ENCODE measurements at places on chromosomes 1 and 21. TPM values are rescaled to one million over a fixed set of nuclear protein-coding genes. Genes with fewer than 3 reads are reported as not detected.

Gene CD55
- total RNA-seq, result 75.4 TPM

GRCh38 chr1:55980582-55980981 lies 598.8 kb downstream of the PLPP3 start:
- DNase-seq, result no peak

Gene BEST4
- total RNA-seq, result 120 TPM

GRCh38 chr1:75745276-75745675 lies 20.8 kb downstream of the ACADM start:
- DNase-seq, result no peak

DNA sequence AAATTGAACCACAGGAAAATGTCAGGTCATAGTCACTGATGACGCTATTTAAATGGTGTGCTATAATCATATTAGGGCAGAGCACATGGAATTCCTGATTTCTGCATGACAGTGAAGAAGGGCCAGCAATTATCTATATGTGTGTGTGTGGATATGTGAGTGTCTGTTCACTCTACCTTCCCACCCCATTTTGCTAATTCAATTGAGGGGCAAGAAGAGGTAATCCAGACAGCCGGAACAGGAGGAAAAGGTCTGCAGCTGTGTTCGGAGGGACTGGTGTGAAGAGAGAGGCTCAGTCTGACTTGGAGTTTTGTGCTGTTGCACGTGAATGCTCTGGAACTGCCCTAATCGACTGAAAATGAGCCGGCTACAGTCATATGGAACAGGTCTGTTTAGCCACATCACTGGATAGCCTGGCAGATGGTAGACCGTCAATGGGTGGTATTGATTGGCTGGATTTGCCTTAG lies 5.1 kb upstream of the ELAVL4 start:
- DNase-seq, result no peak

Gene KRTAP13-2
- total RNA-seq, result 10.0 TPM

DNA sequence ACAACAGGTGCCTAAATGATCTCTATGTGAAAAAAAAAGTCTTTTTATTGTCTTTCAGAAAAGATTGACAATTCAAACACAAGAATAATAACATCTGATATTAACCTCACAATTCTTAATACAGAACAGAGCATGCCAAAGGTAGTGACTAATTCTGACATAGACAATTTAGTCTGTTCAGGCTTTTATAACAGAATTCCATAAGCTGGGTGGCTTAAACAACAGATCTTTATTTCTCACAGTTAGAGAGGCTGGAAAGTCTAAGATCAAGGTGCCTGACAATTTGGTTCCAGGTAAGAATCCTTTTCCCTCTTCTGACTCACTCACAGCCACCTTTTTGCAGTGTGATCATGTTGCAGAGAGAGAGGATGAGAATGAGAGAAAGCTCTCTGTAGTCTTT lies 27.0 kb downstream of the DPYD start:
- no peak for DNase-seq

DNA sequence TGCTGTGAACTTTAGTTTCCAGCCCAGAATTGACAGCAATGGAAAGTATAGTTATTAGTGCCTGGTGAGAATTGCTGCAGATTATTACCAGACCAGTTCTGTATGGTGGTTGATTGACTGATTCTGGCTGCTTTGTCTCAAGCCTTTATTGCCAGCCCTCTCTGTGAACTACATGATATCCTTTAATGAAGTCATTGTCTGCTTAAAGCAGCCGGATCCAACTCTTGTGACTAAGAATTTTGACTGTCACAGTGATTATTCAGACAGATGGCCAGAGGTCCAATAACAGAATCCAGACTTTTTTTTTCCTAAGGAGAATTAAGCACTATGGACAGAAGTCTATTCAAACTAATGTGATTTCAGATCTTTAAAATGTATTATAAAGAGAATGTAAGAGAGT lies 1548.6 kb upstream of the B3GALT2 start:
- DNase-seq, result no peak

DNA sequence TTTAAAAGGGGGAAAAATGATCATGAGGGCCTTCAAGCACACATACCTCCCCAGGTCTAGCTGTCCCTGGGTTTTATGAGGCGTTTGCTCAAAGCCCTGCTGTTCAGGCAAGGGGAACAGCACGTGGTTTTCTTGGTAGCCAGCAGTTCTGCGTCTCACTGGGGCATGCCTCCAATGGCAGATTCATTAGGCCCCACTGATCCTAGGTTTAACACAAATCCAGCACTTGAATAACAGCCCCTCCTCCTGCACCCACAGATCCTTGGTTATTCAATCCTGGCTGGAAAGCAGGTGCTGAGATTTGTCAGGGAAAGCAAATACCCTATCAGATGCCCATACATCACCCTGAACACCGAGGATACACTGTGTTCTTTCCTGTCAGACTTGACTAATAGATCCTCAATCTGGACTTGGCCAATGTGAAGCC lies 106.4 kb downstream of the ZC3H11B start:
- no peak for DNase-seq
